MM.1S (cell line): ENCODE measurements at places on chromosomes 1 and 21.

GRCh38 chr1:116472431-116472961, 98.3 kb downstream of the CD58 start:
- no peak for DNase-seq

- no peak for DNase-seq
Measured at GRCh38 chr1:5998051-5998905, 6.1 kb upstream of the NPHP4 start.

GRCh38 chr21:32994305-32994704, 31.4 kb upstream of the OLIG2 start:
- peak; percentile 59 for DNase-seq

DNA sequence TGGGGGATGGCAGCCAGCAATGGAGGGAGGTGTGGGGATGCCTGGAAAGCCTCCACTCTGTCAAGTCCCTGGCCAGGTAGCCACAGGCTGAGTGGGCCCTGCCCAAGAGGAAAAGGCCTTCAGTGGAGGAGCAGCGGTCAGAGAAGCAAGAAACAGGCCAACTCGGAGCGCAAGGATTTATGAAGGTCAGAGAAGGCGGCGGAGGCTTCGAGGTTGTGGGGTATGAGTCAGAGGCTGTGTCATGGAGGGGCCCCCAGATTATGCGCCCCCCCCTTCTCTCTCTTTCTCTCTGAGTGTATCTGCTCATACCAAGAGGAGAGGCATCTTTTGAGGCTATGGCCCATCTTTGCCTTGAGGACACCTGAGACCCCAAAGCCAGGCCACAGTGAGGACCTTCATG, 99.5 kb downstream of the CASZ1 start:
- no peak for DNase-seq
